HFFc6 (cell line): ENCODE measurements at places on chromosomes 1 and 21. TPM values are rescaled to one million over a fixed set of nuclear protein-coding genes. Genes with fewer than 3 reads are reported as not detected.

DNA sequence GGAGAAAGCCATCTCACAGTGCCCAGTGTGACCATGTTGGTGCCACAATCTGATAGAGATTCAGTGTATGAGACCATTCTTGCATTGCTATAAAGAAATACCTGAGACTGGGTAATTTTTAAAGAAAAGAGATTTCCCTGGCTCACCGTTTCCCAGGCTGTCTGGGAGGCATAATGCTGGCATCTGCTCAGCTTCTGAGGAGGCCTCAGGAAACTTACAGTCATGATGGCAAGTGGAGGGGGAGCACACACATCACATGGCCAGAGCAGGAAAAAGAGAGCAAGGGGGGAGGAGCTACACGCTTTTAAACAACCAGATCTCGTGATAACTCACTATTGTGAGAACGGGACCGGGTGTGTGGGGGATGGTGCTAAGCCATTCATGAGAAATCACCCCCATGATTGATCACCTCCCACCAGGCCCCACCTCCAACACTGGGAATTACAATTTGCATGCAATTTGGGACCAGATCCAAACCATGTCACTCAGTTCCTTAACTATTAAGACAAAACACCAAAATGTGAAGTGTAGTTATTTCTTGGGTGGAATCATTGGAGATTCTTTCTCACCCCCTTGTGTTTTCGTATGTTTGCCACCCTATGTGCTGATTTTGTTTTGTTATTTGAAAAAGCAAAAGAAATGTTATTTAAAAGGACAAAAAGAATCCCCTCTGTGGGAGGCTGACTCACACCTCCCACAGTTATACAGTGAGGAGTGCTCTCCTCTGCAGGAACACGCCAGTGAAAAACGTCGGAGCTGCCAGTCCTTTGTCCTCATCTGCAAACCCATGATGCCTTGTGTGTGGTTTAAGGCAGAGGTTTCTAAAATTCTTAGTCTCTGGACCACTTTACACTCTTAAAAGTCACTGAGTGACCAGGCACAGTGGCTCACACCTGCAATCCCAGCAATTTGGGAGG, 46.9 kb upstream of the IFNLR1 start:
- H3K27me3 ChIP-seq, result peaks cover 19% of the 10 kb centered on the region
- H3K27ac ChIP-seq, result no peak overlapping the region
- no peaks in the 10 kb centered on the region; the same call in 1 of the 2 replicates for H3K36me3 ChIP-seq

DNA sequence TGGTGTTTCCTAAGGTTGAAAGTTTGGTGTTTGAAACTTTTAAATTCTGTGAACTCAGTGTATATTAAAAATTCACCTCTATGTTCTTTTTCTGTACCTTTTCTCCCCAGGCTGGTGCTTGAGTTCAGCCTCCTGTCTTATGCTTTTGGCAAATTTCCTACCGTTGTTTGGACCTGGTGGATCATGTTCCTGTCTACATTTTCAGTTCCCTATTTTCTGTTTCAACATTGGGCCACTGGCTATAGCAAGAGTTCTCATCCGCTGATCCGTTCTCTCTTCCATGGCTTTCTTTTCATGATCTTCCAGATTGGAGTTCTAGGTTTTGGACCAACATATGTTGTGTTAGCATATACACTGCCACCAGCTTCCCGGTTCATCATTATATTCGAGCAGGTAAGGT, 24.9 kb upstream of the AXDND1 start:
- no peak overlapping the region for H3K27ac ChIP-seq
- no peaks in the 10 kb centered on the region; the same call in 1 of the 2 replicates for H3K36me3 ChIP-seq
- H3K4me1 ChIP-seq, result no peaks in the 10 kb centered on the region
- H3K4me3 ChIP-seq, result no peak overlapping the region
- H3K27me3 ChIP-seq, result no peaks in the 10 kb centered on the region

DNA sequence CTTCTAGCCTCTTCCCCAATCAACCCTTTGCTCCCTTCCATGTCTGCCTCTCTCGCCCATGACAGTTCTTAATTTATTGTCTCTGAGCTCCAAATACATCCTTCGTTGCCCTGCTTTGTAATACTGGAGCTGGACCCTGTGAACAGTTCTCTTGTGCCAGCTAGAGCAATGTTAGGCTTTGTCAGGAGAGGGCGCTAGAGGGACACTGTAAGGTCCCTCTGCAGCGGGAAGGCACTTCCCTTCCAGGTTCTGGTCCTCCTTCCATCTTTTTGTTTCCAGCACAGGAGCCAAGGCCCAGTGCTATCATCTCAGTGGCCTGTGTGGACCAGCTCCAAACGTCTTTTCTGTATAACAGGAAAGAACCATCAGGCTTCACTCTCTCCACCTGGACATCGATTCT, 95.9 kb downstream of the PTPRU start:
- no peaks in the 10 kb centered on the region for H3K36me3 ChIP-seq
- no peak overlapping the region for H3K4me3 ChIP-seq
- no peak overlapping the region for H3K27ac ChIP-seq

The SLAMF1 gene
- not detected in 3 replicates for total RNA-seq

The FCER1A gene
- not detected in 3 replicates for total RNA-seq

DNA sequence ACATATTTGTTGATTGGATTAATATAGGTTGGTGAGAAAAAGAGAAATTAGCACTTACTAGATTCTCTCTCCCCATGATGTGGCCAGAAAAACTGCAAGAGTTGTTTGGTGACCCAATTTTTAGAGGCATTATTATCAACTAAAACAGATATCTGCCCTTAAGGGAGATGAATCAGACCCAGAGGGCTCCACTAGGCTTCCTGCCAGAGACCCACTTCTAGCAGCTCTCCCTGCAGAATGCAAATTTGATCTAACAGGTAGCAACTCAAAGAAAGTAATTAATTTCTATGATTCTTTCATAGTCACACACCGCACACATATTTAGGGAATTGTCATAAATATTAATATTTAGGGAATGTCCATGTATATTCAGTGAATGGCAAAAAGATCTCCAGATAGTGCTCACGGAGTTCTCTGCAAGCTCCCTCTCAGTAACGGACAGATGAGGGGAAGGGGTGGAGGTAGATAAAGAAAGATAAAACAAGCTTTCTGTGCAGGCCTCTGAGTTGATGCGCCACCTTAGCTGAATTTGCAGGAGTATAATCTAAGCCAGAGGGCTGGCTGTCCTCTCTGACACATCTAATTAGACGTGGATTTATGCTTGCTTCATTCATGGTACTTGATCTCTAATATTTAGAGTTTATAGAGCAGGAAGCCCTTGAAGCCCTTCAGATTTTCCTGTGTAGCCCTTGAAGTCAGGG, 84.1 kb upstream of the CCDC190 start:
- no peaks in the 10 kb centered on the region for H3K36me3 ChIP-seq
- H3K27ac ChIP-seq, result no peak overlapping the region
- H3K27me3 ChIP-seq, result no peaks in the 10 kb centered on the region; the same call in 1 of the 2 replicates
- peaks cover 19% of the 10 kb centered on the region for H3K4me1 ChIP-seq

The CCDC17 gene
- 0.27 to 0.79 TPM (median 0.62 TPM) in 3 replicates for total RNA-seq

- peaks cover 2% of the 10 kb centered on the region; the same call in 1 of the 2 replicates for H3K27me3 ChIP-seq
- no peaks in the 10 kb centered on the region for H3K36me3 ChIP-seq
- H3K4me1 ChIP-seq, result peaks cover 12% of the 10 kb centered on the region
- H3K27ac ChIP-seq, result no peak overlapping the region
Measured at GRCh38 chr1:180931529-180931928, 18.8 kb downstream of the KIAA1614 start.

DNA sequence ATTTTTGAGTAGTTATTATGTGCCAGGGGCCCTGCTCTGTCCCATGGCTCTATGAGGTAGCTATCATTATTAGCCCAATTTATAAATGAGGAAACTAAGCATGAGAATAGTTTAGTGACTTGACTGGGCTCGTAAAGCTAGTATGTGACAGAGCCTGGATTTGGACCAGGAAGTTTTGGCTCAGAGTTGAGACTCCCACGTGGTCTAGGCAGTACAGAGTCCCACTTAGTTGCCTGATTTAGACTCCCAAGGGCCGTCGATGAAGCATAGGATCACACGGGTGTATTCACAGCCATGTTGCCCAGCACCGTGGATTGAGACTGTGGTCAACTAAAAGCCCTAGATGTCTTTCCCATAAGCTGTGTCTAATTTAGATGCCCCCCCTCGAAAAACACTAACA, 81.7 kb downstream of the DDX20 start:
- H3K27me3 ChIP-seq, result peaks cover 8% of the 10 kb centered on the region
- H3K4me3 ChIP-seq, result no peak overlapping the region
- H3K36me3 ChIP-seq, result no peaks in the 10 kb centered on the region
- H3K4me1 ChIP-seq, result no peaks in the 10 kb centered on the region
- no peak for DNase-seq

The CLDN19 gene
- not detected in 3 replicates for total RNA-seq

- peaks cover 3% of the 10 kb centered on the region for H3K27me3 ChIP-seq
- H3K36me3 ChIP-seq, result no peaks in the 10 kb centered on the region
- no peak for DNase-seq
Measured at GRCh38 chr21:42164064-42164789, 54.7 kb upstream of the ABCG1 start.

The KDF1 gene
- not detected in 3 replicates for total RNA-seq

DNA sequence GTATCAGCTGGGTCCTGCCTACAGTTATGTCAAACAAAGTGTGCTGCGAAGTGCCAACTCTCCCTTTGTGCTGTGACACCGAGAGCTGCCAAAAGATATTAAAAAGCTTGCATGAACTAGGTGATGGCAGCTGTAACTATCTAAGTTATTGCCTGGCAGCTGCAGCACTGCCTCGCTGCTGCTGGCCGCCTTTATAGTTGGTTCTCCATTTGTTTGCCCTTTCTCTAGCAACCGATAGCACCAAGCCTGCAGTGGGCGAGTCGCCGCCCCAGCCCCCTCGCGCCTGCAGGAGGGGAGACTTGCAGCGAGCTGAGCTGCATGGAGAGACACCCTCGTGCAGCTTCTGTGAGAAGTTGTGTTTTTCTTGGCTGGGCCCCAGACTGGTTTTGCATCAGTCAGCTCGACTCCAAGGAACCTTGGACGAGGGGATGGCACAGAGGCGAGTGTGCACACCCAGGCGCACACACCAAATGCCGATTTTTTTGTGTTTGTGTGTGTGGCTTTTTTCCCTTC, 330.6 kb downstream of the RPS6KC1 start:
- no peak for DNase-seq
- no peaks in the 10 kb centered on the region for H3K36me3 ChIP-seq
- peaks cover 6% of the 10 kb centered on the region; the same call in 1 of the 2 replicates for H3K27me3 ChIP-seq

DNA sequence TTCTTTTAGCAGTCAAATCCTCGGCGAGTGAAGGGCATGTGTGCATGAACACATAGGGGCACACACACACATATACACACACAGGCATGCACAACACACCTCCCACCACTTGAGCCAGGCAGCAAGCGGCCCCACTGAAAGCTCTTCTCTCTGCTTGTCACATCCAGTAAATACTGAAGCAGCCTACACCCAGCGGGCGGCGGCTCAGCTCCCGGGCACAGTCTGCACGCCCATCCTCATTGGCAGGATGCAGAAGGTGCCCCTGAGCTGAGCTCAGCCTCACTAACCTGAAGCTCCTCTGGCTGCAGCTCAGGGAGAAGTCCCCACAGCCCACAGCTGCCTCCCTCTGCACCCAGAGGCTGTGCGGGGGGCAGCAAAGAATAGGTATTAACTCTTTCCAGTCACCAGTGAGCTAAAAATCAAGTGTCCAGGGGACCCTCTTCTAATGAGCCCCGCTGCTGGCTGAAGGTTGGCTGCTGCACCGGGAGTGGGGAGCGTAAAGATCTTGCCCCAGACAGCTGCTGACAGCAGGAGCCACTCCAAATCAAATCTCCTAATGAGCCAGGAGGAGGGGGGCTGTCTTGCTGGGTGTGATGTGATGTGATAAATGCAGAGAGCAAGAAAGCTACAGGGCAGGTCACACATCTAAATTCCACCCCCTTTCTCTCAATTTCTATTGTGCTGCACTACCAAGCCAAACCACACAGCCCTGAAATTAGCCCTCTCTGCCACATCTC, 12.5 kb downstream of the RGS8 start:
- H3K27me3 ChIP-seq, result peaks cover 26% of the 10 kb centered on the region
- no peak overlapping the region for H3K4me3 ChIP-seq
- H3K27ac ChIP-seq, result no peak overlapping the region
- H3K4me1 ChIP-seq, result no peaks in the 10 kb centered on the region

GRCh38 chr1:234656944-234657654, 47.1 kb upstream of the IRF2BP2 start:
- H3K27me3 ChIP-seq, result no peaks in the 10 kb centered on the region; the same call in none of the 2 replicates
- peak overlapping the region; percentile 98 for H3K27ac ChIP-seq
- H3K4me3 ChIP-seq, result peak overlapping the region; percentile 83
- DNase-seq, result peak; percentile 98
- peaks cover 62% of the 10 kb centered on the region for H3K4me1 ChIP-seq

DNA sequence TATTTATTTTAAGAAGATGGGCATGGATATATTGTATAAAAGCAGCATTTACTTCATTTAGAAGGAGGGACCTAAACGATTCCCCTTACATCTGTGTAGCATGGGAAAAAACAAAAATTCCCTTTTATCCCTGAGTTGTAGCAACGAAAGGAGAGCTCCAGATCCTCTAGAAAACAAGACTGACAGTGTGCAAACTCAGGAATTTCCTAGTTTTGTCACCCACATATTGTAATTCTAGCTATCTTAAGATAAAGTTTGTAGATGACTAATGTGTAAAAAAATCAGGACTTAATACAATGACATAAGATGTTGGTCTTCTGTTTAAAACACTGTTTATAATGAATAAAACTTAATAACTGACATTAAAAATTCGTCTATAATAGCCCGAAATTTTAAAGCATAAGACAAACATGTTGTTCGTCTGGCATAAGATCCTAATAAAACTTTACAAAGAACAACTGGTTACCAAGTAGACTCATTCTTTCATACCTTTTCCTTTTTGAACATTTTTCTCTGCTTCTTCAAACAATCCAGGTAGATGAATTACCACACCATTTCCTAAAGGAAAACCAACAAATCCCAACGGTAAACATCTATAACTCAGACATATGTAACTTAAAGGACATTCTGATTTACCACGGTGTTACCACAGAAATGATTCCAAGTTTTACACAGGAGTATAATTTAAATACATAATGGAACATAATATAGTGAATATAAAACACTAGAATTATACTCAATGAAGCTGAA, 15.2 kb downstream of the ADSS2 start:
- peak overlapping the region; percentile 73 for H3K4me3 ChIP-seq
- peak overlapping the region; percentile 95 for H3K27ac ChIP-seq
- peaks cover 19% of the 10 kb centered on the region for H3K36me3 ChIP-seq
- no peaks in the 10 kb centered on the region; the same call in 1 of the 2 replicates for H3K27me3 ChIP-seq

GRCh38 chr1:19044975-19045831, 88.7 kb upstream of the IFFO2 start:
- H3K27me3 ChIP-seq, result peaks cover 13% of the 10 kb centered on the region
- H3K36me3 ChIP-seq, result no peaks in the 10 kb centered on the region
- no peak overlapping the region for H3K27ac ChIP-seq
- no peak for DNase-seq
- no peaks in the 10 kb centered on the region for H3K4me1 ChIP-seq
